ENCODE measurements at places on chromosomes 4 and X. TPM values are rescaled to one million over a fixed set of nuclear protein-coding genes. Genes with fewer than 3 reads are reported as not detected.

The NDST3 gene
- total RNA-seq, result 0.72 TPM

- H3K4me3 ChIP-seq, result no peak overlapping the region
- no peak for DNase-seq
Observed at GRCh38 chrX:9055354-9055753, 21.4 kb upstream of the FAM9B start.

The SUPT20HL1 gene
- not detected for total RNA-seq

The HPSE gene
- 4.9 TPM for total RNA-seq

All from stomach (tissue), 19 donors.